ENCODE measurements at places on chromosomes 2 and 18.
A peak's percentile ranks its signal among the peaks of the same experiment; 100 is the strongest.

DNA sequence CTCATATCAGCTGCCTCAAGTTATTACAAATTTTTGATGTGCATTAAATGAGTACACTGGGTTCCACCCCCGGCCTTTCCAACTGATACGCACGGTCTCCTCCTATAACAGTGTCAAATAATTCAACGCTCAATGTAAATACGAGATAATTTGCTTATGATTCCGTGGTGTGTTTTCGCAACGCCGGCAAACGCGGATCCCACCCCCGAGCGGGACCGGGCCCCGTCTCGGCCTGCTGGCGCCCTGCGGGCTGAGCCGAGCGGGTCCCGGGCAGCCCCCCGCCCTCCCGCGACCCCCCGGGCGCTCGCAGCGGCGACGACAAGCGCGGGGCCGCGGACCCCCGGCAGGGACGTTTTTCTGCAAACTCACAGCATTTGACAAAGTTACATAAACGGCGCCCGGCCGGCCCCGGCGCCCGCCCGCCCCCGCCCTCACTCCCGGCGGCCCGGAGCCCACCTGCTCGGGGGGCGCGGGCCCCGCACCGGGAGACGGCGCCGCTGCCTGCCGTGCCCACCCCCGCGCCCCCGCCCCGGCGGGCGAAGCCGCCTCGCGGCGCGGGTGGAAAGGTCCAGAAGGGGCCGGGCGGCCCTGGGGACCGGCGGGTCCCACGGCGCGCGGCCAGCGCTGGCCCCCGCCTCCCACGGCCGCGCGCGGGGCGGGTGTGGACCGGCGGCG, 762 bp downstream of the HDAC4 start:
- no peak for DNase-seq

DNA sequence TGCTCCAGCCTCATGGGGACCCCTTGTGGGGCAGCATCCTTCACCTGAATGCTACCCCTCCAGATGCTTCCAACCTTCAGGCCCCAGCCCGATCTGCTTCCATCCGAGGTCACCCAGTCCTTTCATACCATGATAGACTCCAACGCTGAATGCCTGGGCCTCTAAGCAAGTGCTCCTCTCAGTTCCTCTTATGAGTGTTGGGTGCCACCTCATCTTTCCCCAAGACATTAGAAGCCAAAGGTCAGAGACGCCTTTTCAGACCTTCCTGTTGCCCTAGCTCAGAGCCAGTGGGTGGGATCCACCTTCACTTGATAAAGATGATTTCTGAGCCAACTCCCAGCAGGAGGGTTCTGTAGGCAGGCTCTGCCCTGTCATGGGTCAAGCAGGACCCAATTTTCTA, 174.5 kb upstream of the MGAT5 start:
- DNase-seq, result no peak

GRCh38 chr2:30349691-30350090, 97.4 kb upstream of the LCLAT1 start:
- DNase-seq, result no peak

GRCh38 chr18:907115-907884, 2.6 kb downstream of the ADCYAP1 start:
- DNase-seq, result no peak

DNA sequence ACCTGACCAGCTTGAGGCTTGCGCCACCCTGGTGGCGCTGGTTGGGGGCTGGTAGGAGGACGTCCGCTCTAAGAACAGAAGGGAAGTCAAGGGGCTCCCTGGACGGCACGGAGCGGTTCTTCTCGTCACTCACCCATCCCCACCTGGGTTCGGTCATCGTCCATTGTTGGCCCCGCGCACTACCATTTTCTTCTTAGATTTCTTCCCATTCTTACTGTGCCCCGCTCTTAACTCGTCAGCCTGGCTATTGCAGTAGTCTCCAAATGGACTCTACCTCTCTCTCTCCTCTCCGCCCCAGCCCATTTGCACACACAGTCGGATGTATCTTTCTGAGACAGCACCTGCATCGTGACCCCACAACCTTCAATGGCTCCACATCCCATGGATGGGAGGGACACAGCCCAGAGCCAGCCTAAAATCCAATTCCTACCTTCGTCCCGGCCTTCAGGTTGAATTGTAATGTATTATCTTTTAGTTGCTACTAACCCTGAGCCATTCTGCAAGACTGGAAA, 814 bp upstream of the RAB1A start:
- no peak for DNase-seq

DNA sequence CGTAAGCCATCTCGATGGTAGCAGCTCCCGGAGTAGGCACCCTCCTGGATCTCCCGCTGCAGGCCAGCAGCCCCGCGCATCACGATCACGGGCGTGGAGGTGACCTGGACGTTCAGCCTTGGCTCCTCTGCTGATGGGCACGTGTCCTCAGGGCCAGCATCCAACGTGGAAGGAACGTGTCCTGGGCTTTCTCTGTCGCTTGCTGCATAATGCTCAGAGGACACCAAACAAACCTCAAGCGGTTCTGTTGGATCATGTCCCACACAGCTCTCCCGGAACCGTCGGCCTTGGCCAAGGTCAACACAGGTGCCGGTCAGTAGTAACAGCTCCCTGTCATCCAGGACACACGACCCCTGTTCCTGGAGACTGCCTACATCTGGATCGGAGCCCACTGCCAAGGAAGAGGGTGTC, 23.1 kb downstream of the PASK start:
- no peak for DNase-seq

DNA sequence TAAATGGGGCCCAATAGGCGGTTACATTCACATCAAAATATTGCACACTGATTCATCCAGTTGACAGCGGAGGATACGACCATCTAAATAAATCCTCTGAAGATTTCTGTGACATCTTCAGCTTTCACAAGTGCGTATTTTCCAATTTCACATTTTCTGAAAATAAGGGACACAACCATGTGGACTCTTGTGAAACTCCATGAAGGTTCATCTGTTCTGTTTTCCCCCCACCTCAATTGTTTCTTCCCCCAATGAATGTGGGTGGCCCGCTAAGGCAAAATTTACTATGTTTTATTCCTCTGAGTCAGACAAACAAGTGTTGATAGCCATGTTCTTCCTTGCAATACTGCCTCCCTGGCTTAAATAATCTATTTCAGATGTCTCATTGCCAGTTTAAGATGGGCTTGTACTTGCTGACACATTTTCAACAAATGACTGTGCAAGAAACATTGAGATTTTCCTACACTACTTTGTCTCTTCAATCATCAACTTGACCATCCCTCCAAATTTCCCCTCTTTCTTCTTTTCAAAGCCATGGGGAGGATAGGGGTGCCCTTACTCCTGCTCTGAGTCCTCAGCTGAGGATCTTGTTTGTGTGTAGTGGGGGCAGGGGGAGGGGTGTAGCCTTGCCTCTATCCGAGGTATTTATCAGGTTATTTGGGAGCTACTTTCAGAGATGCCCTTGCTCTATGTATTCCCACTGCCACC, 78.2 kb downstream of the BCL11A start:
- DNase-seq, result no peak

- no peak for DNase-seq
Observed at GRCh38 chr2:120204022-120204405, 19.2 kb downstream of the TMEM185B start.

GRCh38 chr2:57105694-57106093, 921.9 kb downstream of the CCDC85A start:
- no peak for DNase-seq

DNA sequence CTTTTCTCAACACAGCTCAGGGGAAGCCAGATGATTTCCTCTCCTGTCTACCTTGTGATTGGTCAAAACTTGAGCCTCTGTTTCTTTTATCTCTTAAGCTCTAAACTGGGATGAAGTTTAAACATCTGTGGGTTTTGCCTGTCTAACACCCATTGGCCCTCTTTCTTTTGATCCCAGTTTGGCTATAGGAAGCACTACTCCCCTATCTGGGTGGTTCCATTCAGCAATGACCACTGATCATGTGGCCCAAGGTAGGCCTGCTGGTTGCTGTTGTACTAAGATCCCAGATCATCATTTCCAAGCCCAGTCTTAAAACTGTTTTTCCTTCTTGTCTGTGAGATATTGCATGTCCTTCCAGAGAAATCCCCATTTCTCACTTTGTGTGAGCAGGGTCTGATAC, 51.6 kb upstream of the STPG4 start:
- no peak for DNase-seq

DNA sequence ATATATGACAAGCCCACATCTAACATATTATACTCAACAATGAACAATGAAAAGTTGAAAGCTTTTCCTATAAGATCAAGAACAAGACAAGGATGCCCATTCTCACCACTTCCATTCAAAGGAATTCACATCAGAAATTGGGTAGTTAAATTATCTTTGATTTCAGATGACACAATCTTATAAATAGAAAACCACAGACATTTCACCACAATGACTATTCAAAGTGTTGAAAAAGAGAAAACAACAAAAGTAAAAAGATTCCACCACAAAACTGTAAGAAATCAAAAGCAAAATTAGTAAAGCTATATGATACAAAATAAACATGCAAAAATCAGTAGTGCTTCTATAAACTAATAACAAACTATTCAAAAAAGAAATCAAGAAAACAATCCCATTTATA, 279.7 kb upstream of the MYT1L start:
- DNase-seq, result no peak

DNA sequence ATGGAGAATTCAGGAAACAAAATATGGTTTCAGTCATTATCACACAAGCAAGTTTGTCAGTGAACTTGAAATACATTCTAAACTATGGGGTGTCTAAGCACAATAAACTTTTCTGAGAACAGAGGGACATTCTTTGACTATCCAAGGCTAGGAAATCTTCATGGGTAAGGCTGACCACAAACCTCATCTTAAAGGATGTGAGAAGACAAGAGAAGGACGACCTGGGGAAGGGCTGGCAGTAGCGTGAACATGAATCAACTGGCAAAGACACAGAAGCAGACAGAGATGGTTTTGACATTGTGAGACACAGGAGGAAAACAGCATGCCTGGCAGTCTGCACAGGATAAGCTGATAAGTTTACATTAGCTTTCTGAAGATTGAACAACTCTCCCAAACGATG, 752.4 kb upstream of the SLC8A1 start:
- DNase-seq, result no peak

DNA sequence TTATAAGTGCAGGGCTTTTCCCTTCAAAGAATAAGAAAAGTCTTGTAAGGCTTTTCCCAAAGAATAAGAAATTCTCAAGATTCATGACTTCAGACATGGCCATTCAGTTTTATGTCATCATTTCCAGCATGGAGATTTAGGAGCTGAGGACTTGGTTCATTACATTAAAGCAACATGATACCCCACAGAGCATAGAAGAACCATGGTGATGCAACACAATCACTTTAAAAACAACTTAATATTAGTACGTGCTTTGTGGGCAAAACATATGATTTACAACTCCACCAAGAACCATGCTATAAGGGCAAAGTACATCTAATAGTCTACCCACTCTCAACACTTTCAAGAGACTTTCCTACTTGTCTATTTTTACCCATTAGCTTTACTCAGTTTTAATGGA, 214.4 kb downstream of the SRBD1 start:
- DNase-seq, result no peak

DNA sequence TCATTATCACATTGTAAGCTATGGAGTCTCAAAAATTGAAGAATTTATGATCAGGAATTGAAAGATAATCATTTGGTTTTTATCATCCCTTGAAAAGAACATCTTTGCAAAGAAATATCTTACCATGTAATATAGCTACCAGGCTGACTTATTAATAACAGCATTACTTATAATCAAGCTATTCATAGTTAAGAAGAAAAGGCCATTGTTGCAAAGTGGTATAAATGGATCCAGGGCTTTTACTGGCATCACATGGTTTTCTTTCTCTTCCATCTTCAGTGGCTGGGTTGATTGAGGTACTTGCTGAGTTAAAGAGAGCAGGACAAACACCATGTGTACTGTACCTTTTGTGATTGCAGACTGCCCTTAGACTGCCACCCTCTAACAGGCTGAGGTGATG, 39.6 kb downstream of the MFSD6 start:
- no peak for DNase-seq

DNA sequence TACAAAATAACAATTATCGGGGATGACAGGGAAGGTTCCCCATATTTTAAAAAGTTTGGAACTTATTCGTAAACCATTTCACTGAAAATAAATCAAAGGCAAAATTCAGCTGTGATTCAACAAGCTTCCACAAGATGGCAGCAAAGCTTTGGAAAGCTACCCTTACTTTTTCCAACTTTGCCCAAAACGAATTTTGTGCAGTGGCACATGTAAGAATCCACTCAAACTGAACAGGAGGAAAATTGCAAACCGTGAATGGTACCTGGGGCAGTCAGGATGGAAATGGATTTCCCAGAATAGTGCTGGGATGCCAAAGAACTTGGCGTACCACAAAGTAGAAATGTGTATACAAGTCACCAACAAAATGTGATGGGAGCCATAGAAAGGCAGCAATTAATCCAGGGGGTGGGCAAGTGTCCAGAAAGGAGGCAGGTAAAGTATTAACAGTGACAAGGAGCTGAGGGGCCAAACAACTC, 10.7 kb downstream of the RPL31 start:
- peak; percentile 15 for DNase-seq

DNA sequence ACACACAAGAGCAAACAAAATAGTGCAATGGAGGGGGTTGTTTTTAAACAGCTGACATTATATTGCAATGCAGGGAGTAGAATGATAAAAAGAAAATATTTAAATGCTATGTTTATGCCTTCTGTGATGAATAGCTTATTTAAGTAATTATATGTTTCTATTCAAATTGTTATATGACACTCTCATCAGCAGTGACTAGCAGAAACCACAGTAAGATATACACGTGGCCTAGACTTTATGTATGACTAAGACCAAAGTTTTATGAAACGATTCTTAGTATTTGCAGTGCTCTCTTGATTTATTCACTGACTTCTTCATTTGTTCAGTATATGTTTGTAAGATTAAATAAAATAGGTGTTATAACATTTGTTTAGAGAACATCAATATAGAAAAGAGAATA, 26.1 kb upstream of the C1D start:
- no peak for DNase-seq

- no peak for DNase-seq
Observed at GRCh38 chr2:232028631-232029030, 67.1 kb downstream of the DIS3L2 start.

DNA sequence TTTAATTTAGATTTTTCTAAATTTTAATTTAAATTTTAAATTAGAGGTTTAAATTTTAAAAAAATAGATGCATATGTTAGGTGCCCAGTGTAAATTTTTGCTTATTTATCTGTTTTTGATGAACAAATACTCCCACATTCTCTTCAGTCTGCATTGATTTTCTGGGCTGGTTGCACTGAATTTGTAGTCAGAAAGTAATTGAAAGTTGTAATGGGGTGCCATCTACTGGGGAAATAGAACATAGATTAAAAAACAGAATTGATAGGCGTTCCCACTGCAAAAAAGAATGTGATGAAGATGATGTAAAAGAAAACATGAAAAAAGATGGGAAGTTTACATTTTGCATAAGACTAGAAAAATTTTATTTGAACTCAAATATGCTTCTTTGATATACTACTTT, 51.7 kb upstream of the CCDC85A start:
- DNase-seq, result no peak

GRCh38 chr18:48135436-48135966, 205.0 kb upstream of the SMAD2 start:
- DNase-seq, result no peak
